GM13977 (cell line): ENCODE measurements at places on chromosomes 3 and 15.

GRCh38 chr3:59406943-59407342 lies 357.1 kb upstream of the CFAP20DC start:
- DNase-seq = peak; percentile 42

DNA sequence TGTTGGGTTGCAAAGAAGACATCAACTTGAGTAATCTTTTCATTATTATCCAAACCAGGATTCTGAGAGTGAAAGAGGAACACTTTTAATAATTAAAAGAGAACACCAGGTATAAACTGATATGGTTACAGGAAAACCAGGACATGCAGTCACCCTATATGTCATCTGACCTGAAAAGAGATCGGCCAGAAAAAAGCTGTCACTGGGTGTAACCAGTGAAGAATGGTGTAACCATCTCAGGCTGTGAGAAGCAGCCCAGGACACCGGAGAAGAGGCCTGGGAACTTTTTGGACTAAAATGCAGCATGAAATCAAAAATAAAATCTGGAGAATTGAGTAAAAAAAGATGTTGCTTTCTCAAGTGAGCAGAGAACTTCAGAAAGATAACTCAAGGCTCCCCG lies 10.1 kb upstream of the CCDC80 start:
- DNase-seq = no peak

DNA sequence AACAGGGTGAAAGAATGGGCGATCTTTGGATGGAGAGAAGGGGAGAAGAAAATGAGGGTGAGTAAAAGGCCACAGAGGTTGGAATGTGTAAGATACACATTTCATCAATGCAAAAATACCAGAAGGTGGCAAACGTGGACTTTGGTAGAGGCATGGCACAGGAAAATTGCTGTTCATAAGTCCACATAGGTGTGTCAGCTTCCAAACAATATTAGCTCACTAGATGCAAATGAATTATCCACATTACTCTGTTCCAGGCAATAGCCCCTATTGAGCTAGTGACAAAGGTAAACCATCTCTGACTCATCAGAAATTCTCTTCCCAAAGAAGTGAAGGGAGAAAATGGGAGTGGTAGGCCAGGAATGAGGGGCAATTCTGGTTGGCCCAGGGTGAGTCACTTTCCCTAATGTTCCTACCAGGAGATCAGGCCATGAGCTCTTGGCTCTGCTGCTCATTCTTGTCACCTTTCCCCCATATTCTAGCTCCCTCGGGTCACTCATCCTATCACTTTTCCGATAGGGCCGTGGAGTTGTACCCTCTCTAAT lies 19.9 kb downstream of the ACKR2 start:
- DNase-seq = no peak

DNA sequence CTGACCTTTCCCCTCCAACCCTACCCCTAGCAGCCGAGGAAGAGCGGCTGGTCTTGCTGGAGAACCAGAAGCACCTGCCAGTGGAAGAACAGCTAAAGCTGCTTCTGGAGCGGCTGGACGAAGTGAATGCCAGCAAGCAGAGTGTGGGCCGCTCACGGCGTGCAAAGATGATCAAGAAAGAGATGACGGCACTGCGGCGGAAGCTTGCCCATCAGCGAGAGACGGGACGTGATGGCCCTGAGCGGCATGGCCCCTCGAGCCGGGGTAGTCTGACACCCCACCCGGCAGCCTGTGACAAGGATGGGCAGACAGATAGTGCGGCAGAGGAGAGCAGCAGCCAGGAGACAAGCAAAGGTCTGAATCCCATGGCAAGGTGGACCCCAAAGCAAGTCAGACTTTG lies 6.2 kb upstream of the OGG1 start:
- no peak for DNase-seq

GRCh38 chr3:183812761-183813445 lies 12.5 kb downstream of the MAP6D1 start:
- DNase-seq = no peak

DNA sequence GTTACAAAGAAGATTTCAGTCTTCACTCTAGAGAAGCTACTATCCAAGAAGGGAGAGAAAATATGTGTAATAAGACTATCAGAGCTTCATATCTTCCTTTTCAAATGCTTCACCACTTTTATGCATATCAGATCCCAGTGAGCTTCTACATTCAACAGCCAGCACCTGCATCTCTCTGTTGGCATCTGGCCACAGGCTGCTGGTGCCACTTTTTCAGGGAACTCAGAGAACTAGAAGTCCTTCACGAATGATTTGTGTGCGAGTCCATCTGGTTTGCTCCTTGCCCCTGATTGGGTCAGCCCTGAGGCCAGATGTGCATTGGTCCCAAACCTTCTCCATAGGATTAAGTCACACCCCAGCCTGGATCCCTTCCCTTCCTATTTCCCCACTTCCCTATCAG lies 22.1 kb downstream of the SNTN start:
- DNase-seq = no peak

DNA sequence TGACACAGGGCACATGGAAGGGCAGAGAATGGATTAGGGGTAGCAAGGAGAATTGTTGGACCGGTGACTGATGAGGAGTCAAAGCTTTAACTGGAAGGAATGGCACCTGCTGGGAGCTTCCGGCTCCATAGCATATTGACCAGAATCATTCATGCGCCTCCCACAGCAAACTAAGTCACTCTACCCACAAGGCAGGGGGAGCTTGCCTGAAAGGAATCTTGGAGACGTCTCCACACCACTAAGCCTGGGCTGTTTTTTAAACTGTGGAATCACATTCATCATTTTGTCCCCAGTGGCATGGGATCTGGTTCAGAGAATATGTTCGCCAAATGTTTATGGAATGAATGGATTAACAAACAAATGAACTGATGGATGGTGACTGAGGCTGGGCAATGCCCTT lies 57.0 kb upstream of the ITGA11 start:
- DNase-seq = no peak

GRCh38 chr3:21524133-21524532 lies 226.9 kb downstream of the ZNF385D start:
- no peak for DNase-seq

DNA sequence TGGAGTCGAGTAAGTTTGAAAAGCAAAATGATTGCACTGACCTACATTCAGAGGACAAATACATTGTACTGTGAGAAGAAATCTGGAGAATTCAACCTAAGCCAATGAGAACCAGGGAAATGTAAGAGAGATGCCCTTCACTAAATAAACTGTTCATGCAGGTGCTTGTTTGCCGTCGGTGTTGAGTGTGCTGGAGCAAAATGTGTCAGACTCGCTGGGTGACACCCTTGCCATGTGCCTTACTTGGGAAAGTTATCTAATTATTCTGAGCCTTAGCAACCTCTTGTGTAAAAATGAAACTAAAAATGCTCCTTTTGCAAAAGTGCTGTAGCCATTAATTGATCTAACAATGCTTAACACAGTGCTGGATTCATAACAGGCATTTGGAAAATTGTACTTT lies 140.4 kb downstream of the GABRB3 start:
- DNase-seq = no peak

- peak; percentile 36 for DNase-seq
Measured at GRCh38 chr15:78540871-78541743, 863 bp downstream of the PSMA4 start.

- no peak for DNase-seq
Measured at GRCh38 chr3:48428572-48429316, 1.1 kb downstream of the PLXNB1 start.

DNA sequence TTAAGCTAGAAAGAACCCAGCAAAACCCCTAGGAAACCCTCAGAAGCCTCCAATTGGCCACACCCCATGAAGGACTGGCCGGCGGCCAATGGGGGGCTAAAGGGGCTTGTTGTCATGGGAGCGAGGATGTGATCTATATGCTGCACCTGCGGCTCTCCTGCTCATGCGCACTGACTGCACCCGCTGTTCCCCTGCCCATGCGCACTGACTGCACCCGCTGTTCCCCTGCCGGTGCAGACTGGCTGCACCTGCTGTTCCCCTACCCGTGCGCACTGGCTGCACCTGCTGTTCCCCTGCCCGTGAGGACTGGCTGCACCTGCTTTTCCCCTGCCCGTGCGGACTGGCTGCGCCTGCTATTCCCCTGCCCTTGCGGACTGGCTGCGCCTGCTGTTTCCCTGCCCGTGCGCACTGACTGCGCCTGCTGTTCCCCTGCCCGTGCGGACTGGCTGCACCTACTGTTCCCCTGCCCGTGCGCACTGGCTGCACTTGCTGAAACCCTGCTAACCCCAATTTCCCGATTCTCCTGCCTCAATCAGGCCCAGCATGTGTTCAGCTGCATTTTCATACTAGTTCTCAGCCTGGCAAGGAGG lies 16.8 kb upstream of the MCCC1 start:
- peak; percentile 93 for DNase-seq

GRCh38 chr15:48962662-48963523 lies 826 bp downstream of the SHC4 start:
- no peak for DNase-seq

GRCh38 chr3:51830836-51831385 lies 30.5 kb upstream of the IQCF2 start:
- no peak for DNase-seq

DNA sequence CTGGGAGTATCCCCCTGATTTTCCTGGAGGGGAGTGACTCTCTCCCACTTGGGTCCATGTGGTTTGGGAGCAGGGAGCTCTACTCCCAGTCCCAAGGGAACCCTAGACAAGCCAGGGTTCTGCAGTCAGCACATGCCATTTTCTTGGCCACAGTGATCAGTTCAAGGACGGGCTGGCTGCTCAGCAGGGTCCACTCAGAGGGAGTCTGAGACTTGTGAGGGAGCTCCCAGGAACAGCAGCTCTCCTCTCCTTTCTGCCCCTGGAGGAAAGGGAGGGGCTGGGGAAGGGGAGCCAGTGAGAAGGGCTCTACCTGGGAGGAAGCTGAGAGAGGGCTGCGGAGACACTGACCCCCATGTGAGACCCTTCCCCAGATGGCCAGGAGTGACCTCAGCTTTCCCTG lies 29.1 kb upstream of the LMCD1 start:
- DNase-seq = no peak

DNA sequence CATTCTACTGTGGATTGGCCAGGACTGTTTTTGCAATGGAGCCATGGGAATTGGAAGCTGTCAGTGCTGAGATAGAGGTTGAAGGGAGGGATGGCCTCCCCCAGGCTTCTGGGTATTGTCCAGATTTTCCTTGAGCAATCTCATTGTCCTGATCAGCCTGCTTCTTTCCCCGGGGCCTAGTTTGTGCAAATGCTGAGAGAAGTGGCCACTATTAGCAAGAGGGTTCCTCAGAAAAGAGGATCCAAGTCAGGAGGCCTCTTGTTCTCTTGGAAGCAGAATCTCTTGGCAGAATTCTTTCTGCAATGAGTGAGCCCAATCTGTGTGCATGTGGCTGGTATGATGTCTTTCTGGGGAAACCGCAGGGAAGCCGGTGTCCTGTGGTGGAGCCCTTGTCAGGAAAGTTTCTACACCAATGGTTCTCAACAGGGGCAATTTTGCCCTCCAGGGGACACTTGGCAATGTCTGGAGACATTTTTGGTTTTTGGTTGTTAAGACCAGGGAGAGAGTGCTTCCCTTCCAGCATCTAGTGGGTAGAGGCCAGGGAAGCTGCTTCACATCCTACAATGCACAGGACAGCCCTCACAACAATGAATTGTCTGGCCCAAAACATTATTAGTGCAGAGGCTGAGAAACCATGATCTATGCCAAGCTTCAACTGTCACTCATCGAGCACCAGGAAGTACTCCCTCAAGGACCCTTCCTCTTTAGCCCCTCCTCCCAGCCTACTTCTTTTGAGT lies 2.0 kb downstream of the LIPC start:
- DNase-seq = no peak

DNA sequence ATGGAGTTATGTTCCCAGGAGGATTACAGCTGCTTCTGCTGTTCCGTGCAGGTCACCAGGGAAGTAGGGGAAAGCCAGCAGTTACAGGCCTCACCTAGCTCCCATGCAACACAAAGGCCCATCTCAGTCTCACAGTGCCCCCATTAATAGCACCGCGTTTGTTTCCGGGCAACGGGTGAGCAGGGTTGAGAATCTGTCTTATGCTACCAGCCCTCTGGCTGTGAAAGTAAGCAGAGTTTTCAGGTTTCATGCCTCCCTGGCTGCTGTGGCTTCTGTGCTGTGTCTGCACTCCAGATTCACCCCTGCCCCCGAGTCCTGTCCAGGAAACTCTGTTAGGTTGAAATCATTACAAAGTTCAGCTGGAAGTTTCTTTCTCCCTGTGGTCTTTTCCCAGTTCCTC lies 254.4 kb upstream of the GPR149 start:
- no peak for DNase-seq

GRCh38 chr3:186125118-186125517 lies 16.2 kb upstream of the ETV5 start:
- no peak for DNase-seq

- peak; percentile 74 for DNase-seq
Measured at GRCh38 chr3:53709860-53710674, 136.2 kb downstream of the CHDH start.

GRCh38 chr3:115658337-115659181 lies 35.2 kb downstream of the GAP43 start:
- DNase-seq = peak; percentile 81

GRCh38 chr3:157129803-157130466 lies 30.0 kb downstream of the CCNL1 start:
- no peak for DNase-seq

DNA sequence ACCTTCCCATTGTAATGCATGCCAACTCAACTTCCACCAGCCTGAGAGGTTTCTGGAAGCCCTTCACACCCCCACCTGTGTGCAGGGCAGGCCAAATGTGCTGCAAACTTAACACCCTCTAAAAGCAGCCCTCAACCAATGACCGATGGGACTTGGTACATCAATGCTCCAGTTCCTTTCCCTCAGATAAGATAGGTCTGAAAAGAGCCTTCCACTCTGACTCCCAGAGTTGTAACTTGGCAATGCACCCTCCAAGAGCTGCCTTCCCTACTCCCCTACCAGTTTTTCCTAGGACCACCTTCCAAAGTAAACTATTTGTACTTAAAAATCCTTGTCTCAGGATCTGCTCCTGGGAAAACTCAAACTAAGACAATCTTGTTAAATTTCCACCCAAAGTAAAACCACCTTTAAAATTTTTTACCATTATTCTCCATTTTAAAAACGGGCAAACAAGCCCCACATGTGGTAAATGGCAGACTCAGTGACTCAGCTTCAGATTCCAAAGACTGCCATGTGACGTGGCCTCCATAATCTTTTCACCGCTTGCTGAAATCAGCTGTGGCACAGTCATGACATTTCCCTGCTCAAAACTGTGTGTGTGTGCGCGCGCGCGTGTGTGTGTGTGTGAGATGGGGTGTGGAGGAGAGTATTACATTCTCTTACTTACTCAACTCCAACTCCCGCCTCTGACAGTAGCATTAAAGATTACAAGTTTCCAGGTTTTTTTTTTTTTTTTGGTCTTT lies 17.2 kb downstream of the RASGRP1 start:
- DNase-seq = no peak

DNA sequence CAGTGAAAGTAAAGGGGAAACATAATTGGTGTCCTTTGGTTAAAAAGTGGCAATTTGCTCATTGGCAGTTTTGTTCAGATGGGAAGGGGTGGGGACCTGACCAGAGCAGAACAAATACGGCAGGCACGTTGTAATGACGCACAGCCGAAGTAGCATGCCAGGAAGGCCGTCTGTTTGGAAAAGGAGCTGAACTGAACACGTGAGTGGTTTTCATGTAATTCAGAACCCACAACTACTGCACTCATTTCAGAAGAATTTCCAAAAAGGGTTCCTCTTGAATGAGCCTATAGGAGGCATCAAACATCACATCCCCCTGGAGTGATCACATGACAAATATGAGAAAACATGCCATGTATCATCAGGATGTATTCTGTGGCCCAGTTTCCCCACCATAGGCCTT lies 42.9 kb upstream of the LMCD1 start:
- DNase-seq = no peak
